CD4-positive, alpha-beta T cell treated with Interleukin-1 beta for 1 hour (primary cell): ENCODE measurements at places on chromosomes 1 and 21.

- DNase-seq = no peak
Measured at GRCh38 chr1:8666389-8667167, 150.9 kb downstream of the RERE start.

- no peak for DNase-seq
Measured at GRCh38 chr1:36320291-36320761, 3.1 kb downstream of the EVA1B start.

- no peak for DNase-seq
Measured at GRCh38 chr1:30388386-30388785, 335.0 kb downstream of the MATN1 start.

DNA sequence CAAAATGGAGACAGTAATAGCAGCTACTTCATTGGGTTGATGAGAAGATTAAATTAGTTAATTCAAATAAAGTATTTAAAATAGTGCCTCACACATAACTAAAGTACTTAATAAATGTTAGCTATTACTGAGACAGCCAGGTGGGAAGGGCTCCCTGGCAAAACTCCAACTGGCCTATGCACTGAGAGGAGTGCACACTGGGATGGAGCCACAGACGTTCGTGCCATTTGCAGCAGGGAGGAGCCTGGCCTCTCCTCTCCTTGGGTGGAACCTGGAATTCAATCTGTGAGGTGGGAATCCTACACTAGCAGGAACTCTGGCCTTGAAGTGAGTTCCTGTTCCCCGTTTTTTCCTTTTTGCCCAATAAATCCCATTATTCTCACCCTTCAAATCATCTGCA lies 28.1 kb downstream of the SLC5A9 start:
- no peak for DNase-seq

- DNase-seq = no peak
Measured at GRCh38 chr1:222392556-222392955, 155.3 kb downstream of the HHIPL2 start.

DNA sequence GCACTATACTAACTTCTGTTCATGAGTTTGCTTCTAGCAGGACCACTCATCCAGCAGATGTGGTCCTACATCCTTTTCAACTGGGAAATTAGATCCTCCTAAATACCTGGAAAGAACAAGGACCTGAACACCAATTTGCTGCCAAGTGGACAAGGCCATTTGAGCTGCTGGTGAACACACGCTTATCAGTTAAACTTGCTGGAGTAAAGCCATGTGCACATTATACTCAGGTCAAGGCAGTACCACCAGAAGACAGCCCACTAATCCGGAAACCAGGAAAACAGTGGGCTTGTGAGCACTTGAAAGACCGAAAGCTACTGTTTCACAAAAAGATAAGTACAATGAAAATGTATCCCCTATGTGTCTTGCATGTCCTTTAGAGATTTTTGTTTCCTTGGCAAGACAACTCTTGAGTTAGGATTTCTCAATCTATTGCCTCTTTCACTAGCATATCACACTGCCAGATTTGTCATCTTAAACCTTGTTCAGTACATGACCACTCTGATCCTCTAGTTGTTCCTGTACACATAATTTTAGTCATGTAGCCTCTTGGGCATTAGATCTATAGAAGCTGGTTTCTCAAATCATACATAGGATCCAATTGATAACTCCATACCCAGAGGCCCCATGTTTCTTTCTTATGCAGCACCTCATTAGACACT lies 4.5 kb upstream of the REN start:
- DNase-seq = no peak

DNA sequence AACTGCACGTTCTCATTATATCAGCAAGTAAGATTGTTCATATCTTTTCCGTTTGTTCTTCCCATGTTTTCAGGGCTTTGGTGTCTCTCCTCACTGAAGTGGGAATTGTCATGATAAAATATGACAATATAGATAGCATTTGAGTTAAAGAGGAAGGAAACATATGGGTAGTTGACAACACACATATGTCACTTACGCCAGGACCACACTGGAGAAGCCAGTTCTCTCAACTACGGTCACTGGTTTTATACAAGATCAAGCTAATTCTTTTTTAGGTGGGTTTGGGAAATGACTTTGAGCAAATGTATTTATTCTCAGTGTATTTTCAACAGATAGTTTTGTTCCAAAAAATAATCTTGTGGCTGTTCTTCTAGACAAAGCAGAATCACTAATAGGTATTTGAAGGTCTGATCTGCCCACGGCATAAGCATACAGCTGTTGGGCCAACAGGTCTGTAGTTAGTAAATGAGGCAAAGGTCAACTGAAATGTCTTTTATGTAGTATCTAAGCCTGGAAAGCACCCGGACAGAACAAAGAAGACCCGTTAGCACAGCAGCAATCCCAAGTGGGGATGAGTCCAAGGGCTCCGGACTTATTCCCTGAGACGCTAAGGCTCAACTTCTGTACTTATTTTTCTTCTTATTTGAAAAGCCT lies 433.6 kb upstream of the ZP4 start:
- no peak for DNase-seq

DNA sequence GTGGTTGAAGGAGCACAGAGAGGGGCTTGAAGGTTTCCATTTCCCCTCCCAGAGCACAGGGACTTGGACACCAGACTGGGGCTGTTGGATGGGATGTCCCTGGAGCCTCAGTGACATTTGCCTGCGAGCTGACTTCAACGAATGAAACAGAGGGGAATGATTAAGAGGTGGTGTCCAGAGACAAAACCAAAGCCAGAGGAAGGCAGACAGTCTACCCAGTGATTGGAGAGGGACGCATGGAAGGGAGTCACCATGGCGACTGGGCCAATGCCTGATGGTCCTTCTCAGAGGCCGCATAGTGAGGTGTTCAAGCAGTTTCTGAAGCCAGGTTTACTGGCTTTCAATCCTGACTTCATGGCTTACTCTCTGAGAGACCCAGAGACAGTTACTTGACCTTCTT lies 77.2 kb downstream of the NUF2 start:
- DNase-seq = no peak

GRCh38 chr1:172172352-172172831 lies 248.1 kb upstream of the C1orf105 start:
- DNase-seq = no peak

- no peak for DNase-seq
Measured at GRCh38 chr1:10671622-10672342, 124.7 kb downstream of the CASZ1 start.

- no peak for DNase-seq
Measured at GRCh38 chr1:156998301-156998700, 47.2 kb downstream of the ARHGEF11 start.

GRCh38 chr1:46692811-46693770 lies 21.4 kb downstream of the TEX38 start:
- no peak for DNase-seq
